Activated T-cell treated with anti-CD3 and anti-CD28 coated beads for 4 hours (primary cell): ENCODE measurements at places on chromosomes 11 and 22.

GRCh38 chr11:8250981-8251615 is 12.6 kb downstream of the LMO1 start:
- no peak for DNase-seq

DNA sequence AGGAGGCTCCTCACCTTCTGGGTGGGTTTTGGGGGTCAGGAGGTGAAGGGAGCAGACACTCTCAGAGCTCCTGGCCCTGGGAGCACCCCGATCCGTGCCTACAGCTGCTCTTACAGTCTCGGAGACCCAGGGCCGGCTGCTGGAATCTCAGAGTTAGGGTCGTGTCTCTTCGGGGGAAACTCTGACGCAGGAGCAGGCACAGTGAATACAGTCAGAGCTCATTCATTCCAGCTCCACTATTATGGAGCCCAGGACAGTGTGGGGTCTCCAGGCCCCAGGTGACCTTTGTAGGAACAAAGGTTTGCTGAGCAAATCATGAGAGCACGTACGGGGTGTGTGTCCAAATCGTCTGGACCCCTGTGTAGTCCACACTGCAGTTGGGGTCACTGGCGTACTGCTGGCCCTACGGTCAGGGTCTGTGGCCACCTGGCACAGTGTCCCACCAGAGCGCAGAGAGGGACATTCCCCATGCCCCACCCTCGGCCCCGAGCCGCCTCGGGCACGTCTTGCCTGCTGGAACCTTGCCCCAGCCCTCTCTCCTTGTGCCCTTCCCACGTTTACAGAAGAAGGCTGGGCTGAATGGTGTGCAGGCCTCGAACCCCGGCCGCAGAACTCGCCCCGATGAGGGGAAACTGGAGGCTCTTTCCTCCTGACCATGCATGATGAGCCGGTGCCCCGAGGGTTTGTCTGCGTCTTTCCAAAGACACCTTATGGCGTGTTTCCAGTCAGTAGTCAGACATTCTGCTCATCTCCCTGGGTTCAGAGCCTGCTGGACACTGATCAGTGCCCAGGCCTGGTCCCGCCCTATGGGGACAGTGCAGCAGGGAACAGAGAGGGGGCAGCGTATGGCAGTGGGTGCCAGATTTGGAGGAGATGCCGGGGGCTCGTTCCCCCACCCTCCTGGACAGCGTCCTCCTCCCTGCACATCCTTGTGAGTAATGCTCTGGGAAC is 1166.6 kb downstream of the BRD1 start:
- DNase-seq: no peak

DNA sequence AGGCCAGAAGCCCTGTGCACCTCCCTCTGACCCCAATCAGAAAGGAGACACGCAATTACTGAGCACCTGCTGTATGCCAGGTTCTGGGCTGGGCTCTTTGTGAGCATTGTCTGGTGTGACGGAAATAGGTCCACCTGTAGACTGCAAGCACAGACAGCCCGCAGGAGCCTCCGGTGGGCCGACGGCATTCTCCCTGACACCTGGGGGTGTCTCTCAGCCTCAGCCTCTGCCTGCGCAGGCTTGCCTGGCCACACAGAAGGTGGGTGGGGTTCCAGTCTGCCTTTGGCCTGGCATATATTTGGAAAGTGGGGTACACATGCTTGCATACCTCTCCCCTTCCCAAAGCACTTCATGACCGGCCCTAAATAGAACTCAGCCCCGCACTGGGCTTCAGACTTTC is 129.3 kb downstream of the BUD13 start:
- DNase-seq: no peak

DNA sequence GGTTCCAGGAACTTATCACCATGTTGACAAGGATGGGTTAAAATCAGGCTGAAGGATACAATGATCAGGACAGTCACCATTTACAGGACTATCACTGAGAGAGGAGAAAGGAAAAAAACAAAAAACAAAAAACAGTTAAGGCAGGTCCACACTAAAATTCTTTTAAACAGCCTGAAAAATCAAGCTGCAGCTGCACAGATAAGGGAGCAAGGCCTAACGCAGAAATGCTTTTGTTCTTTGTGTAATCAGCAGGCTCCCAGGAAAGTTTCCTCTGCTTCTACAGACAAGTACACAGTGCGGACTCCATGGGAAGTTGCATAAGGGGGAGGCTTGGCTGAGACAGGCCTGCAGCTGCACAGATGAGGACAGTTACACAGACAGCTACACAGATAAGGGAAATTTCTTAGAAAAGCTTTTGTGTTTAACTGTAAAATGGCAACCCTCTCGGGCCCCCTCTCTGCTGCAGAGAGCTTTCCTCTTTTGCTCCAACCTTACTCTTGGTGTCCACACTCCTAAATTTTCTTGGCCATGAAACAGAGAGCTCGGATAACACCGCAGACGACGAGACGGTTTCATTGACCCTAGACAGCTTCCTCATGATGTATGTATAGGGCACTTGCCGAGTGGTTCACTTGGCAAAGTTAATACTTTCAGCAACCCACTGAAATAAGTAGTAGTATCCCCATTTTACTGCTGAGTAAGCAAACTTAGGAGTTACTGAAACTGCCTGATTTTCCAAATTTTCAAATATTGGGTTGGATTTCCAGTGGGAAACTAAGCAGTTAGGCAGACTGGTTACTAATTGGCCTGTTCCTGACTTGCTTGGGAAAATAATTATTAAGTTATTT is 45.5 kb downstream of the PIWIL3 start:
- no peak for DNase-seq

GRCh38 chr11:109704432-109704831 is 282.4 kb downstream of the C11orf87 start:
- DNase-seq: no peak

DNA sequence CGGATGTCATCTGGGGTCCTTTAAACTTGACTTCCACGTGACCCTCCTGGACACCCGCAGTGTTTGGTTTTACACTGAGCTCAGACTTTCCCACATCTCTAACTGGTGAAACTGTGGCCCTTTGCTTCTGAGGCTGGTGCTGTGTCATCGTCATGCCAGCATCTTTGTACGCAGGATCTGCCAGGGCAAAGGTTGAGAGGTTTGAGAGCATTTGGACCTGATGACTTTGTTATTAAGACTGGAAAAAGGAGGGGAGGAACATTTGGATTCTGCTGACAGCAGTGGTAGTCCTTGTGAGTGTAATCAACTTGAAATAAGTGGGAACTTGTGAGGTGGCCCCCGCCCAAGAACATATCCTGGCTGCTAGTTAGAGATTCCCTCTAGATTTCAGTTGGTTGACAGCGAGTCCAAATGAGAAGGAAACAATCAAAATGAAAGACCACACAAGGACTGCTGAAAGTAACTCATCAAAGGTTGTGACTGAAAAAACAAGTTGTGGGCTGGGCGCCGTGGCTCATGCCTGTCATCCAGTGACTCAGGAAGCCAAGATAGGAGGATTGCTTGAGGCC is 102.5 kb downstream of the KIAA1671 start:
- no peak for DNase-seq

DNA sequence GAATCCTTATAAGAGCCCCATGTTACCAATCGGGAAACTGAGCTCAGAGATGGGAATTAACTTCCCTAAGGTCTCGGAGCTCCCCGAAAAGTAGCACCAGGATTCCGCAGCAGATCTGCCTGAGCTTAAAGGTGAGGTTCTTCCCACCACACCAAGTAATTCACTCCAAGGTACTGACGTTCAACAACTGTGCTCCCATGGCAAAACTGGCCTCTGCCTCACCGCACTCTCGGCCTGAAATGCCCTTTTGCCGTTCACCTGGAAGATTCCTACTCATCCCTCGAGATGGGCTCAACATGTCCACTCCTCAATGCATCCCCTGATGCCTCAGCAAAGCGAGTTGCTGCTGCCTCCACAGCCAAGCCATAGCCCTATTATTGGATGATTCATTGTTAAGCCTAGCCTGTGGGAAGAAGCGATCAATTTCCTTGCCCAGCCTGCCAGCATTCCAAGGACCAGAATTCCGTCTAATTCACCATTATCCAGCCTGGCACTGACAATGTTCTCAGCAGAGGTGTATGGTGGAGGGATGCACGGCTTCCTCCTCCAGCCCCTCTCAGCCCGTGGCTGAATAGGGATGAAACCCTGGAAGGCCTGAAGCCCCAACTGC is 4.2 kb downstream of the PLAAT3 start:
- no peak for DNase-seq

- peak; percentile 96 for DNase-seq
Measured at GRCh38 chr11:83156144-83156995, 561 bp upstream of the PCF11 start.

DNA sequence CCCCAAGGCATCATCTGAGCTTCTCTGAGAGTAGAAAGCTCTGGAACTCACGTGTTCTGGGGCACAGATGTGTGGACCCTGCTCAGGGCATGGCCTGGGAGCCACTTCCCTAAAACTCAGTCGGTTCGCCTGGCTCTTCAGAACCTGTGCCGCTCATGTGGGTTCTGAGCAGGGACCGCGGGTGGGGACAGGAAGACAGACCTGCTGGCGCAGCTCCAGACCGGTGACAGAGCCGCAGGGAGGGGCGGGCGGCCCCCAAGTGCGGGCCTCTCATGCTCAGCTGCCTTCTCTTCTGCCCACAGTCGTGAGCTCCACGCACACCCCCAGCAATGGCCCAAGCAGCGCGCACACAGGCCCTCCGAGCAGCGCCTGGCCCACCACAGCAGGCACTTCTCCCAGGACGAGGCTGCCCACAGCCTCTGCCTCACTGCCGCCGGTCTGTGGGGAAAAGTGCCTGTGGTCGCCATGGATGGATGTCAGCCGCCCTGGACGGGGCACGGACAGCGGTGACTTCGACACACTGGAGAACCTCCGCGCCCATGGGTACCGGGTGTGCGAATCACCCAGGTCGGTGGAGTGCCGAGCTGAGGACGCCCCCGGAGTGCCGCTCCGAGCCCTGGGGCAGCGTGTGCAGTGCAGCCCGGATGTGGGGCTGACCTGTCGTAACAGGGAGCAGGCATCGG is 24.2 kb downstream of the MUC5AC start:
- DNase-seq: no peak

- no peak for DNase-seq
Measured at GRCh38 chr11:130247319-130247718, 67.4 kb downstream of the ZBTB44 start.

GRCh38 chr11:12434325-12434654 is 56.9 kb downstream of the PARVA start:
- no peak for DNase-seq

DNA sequence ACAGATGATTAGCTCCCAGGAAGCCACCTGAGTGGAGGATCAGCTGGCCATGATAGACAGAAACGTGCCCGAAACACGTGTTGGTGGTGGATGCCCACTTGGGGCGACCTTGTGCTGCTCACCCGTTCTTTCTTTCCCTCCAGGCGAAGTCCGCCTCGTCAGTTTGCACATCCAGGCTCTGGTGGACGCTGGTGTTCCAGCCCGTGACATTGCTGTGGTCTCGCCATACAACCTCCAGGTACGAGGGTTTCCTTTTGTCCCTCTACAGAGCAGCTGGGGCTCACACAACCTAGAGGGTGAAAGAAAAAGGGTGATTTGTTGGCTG is 30.6 kb downstream of the IGHMBP2 start:
- DNase-seq: no peak

DNA sequence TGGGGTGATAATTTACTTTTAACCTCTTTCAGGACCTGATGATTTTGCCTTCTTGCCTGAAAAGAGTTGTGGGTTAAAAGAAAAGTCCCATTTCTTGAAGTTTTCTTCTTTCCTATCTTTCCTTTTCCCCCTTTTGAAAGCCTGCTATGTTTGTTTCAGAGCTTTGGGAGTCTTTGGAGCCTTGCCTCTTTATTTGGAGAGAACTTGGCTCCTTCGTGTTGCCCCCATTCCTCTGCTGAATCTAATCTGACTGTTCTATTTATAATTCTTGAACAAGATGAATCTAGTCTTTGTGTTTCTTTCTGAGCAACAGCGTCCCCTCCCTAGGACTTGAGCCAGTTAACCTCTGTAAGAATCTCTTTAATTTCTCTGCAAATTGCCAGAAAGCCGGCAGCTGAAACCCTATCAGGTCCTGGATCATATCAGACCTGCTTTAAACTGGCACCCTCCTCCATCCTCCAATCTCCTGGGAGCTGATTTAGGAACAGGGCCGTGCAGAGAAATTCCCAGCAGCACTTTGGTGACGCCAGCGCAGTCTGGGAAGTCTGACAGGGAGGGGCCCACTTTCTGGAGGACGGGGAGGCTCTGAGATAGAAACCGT is 289.1 kb upstream of the SORL1-AS1 start:
- DNase-seq: no peak

- no peak for DNase-seq
Measured at GRCh38 chr22:32328306-32329201, 29.1 kb upstream of the RFPL3 start.

- DNase-seq: no peak
Measured at GRCh38 chr11:83480251-83480650, 194.1 kb upstream of the CCDC90B start.

- DNase-seq: no peak
Measured at GRCh38 chr11:99773646-99774045, 752.9 kb downstream of the CNTN5 start.

DNA sequence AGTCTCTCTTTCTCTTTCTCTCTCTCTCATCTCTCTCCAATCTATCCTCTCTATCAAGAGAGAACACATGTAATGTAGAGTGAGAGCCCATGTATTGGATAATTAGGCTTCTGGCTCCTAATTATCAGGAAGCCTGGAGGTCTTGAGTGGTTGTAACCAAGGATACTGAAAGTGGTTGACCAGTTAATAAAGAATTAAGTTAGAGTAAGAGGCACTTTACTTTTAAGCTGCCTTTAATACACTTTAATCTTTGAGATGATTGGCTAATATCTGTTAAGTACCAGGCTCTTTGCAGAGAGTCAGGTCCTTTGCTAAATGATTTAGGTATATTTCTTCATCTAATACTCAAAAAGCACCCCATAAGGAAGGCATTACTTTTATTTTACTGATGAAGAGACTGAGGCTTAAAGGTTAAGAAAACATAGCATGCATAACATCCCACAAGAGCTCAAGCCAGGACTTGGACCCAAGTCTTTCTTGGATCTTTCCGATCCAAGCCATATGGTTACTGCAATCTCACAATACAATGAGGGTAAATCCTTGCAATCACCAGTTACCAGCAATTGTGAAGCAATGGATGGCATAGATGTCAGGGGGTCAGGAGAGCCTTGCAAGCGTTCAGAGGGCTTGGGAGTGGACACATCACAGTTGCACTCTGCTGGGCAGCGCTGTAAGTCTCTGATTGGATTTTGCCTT is 22.1 kb downstream of the CD44 start:
- no peak for DNase-seq

DNA sequence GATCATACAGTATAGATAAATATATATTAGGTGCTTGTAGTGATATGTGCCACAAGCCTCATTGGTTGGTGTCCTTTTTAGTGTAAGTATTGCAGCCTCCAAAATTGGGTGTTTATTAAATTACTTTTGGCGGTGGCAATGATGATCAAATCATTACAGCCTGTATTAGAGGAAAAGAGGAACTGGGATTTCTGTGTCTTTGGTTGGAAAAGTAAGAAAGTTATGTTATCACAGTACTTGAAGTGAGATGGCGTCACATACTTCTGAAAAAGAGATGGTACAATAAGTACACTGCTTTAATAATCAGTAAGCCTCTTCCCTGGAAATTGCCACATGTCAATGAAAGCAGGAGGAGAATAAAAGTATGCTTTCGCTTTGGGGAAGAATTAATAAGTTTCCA is 523 bp upstream of the MPZL3 start:
- DNase-seq: no peak
